ENCODE measurements at places on chromosomes 3 and 15. TPM values are rescaled to one million over a fixed set of nuclear protein-coding genes. Genes with fewer than 3 reads are reported as not detected.

DNA sequence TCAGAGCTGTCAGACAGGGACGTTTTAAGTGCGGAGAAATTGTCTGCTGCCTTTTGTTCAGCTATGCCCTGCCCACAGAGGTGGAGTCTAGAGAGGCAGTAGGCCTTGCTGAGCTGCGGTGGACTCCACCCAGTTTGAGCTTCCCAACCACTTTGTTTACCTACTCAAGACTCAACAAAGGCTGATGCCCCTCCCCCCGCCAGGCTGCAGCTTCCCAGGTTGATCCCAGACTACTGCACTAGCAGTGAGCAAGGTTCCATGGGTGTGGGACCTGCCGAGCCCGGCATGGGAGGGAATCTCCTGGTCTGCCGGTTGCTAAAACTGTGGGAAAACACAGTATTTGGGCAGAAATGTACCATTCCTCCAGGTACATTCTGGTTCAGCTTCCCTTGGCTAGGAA lies 282.1 kb downstream of the VGLL3 start:
- DNase-seq, result no peak
- H3K4me1 ChIP-seq, result no peaks in the 10 kb centered on the region
- H3K27me3 ChIP-seq, result no peaks in the 10 kb centered on the region
- no peak overlapping the region for H3K27ac ChIP-seq

DNA sequence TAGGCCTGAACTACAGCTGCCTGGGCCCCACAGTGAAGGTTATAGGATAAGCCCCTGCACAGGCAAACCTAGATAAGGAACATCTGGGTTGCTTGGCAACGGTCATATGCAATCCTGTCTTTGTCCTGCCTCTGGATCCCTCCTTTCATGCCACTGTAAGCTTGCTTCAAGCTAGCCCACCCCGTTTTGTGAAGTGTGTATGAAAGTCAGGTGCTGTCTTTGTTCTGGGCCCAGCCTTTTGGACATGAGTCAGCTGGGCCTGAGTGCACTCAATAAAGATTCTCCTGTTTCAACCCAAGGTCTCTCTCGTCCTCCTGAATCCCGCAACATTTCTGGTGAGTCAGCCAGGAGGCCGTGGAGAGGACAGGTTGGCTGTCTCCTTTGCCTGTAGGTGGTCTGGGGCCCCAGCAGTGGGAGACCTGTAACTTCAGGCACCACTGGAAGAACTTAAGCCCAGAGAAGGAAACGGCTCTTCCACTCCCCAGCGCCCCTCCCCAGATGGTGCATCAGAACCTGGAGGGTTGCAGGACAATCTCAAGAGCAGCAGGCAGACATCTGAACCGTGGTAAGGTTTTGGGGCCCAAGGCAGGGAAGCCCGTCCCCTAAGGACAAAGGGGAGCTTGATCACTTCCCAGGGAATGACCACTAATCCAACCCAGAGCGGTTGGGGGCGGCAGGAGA lies 8.3 kb upstream of the SLC9C1 start:
- no peak overlapping the region for H3K4me3 ChIP-seq
- DNase-seq, result peak; percentile 41
- H3K27ac ChIP-seq, result no peak overlapping the region
- no peaks in the 10 kb centered on the region for H3K27me3 ChIP-seq
- H3K4me1 ChIP-seq, result peaks cover 9% of the 10 kb centered on the region

GRCh38 chr3:126671521-126671920 lies 16.6 kb upstream of the TXNRD3 start:
- H3K4me3 ChIP-seq, result no peak overlapping the region
- no peak for DNase-seq
- H3K27ac ChIP-seq, result no peak overlapping the region
- H3K27me3 ChIP-seq, result no peaks in the 10 kb centered on the region
- no peaks in the 10 kb centered on the region for H3K36me3 ChIP-seq

Gene CHCHD6
- total RNA-seq, result 17.1 TPM

Gene CLDN11
- 11.7 TPM for total RNA-seq

Gene MTMR10
- total RNA-seq, result 36.2 TPM

Gene DNAH12
- total RNA-seq, result 0.52 TPM

Gene FHIT
- total RNA-seq, result 9.6 TPM
